ENCODE measurements at places on chromosomes 3 and 15.

GRCh38 chr3:127002195-127003174 is 19.6 kb downstream of the PLXNA1 start:
- no peaks in the 10 kb centered on the region for H3K36me3 ChIP-seq
- H3K4me3 ChIP-seq: no peak overlapping the region
- H3K4me1 ChIP-seq: peaks cover 2% of the 10 kb centered on the region
- H3K27me3 ChIP-seq: no peaks in the 10 kb centered on the region
- peak overlapping the region; percentile 15 for H3K27ac ChIP-seq

GRCh38 chr3:56468184-56469106 is at the start of gene ERC2:
Gene ERC2, minus strand, starts transcription at chr3:56468467.
- DNase-seq: no peak
- peaks cover 59% of the 10 kb centered on the region for H3K27me3 ChIP-seq
- H3K4me3 ChIP-seq: peak within 1 kb of the TSS; percentile 55
- H3K27ac ChIP-seq: no peak within 1 kb of the TSS

- DNase-seq: no peak
- peaks cover 34% of the 10 kb centered on the region for H3K36me3 ChIP-seq
- H3K4me3 ChIP-seq: peak overlapping the region; percentile 96
Measured at GRCh38 chr15:64379216-64379960, 1.9 kb downstream of the PCLAF start.

DNA sequence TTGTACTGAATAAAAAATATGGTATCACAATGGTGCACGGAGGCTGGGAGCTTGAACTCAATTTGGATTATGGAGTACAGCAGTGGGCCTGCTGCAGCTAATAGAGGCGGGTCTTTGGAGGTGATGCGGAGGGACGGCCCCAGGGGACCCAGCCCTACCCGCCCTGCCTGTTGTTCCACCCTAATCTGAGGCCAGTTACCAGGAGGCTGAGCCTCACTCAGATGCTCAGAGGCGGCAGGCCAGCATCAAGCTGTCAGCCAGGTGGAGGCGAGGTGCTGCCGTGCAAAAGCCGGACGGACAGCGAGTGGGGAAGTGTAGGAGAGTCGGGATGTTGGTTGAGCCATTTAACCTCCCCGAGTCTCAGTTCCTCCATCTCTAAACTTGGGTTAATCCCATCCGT is 218.5 kb upstream of the RGMA start:
- no peak for DNase-seq
- no peaks in the 10 kb centered on the region for H3K27me3 ChIP-seq
- H3K4me1 ChIP-seq: no peaks in the 10 kb centered on the region
- no peaks in the 10 kb centered on the region for H3K36me3 ChIP-seq
- no peak overlapping the region for H3K27ac ChIP-seq

DNA sequence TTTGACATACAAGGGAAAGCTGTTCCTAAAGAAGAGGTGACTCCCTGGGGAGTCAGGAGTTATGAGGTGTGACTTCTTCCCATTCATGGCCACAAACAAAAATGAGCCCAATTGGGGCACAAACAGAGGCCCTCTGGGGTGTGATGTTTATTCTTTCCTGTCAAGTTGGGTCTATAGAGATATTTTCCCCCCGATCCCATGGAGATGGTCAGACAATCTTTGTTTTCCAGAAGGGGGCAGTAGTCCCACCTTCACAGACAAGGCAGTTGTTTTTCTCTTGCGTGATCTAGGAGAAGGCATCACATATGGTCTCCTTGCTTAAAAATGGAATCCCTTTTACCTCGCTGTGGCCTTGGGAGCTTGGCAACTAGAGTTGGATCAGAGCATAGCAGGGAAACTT is 110.3 kb downstream of the MFSD1 start:
- H3K4me1 ChIP-seq: no peaks in the 10 kb centered on the region
- no peaks in the 10 kb centered on the region for H3K27me3 ChIP-seq
- DNase-seq: no peak

DNA sequence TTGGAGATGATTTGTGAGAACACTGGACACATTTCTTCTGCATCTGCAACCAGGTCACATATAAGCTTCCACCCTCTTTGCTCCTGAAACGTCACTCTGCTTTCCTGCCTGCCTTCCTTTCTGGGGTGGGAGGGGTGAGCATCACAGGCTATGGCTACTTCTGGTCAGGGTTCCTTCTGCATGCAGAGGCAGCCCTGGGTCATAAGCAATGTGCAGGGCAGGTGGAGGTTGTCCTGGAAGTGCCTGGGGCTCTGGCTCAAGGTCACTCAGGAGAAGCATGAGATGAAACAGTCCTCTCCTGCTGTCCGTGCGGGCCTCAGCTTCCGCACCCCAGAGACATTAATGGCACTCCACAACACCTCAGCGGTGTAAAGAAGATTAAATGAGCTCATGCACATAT is 15.1 kb downstream of the SLC6A20 start:
- no peaks in the 10 kb centered on the region for H3K36me3 ChIP-seq
- H3K27ac ChIP-seq: no peak overlapping the region
- H3K27me3 ChIP-seq: peaks cover 16% of the 10 kb centered on the region
- no peak overlapping the region for H3K4me3 ChIP-seq
- no peak for DNase-seq

Measured in activated CD8-positive, alpha-beta T cell treated with anti-CD3 and anti-CD28 coated beads, Interleukin-2, amount 10 ng/mL, durations not matched to agents 7 days and 5 days (primary cell).